ENCODE measurements at places on chromosomes 6 and 20.

GRCh38 chr6:32554116-32554965 lies 24.3 kb upstream of the HLA-DRB5 start:
- no peak for DNase-seq

DNA sequence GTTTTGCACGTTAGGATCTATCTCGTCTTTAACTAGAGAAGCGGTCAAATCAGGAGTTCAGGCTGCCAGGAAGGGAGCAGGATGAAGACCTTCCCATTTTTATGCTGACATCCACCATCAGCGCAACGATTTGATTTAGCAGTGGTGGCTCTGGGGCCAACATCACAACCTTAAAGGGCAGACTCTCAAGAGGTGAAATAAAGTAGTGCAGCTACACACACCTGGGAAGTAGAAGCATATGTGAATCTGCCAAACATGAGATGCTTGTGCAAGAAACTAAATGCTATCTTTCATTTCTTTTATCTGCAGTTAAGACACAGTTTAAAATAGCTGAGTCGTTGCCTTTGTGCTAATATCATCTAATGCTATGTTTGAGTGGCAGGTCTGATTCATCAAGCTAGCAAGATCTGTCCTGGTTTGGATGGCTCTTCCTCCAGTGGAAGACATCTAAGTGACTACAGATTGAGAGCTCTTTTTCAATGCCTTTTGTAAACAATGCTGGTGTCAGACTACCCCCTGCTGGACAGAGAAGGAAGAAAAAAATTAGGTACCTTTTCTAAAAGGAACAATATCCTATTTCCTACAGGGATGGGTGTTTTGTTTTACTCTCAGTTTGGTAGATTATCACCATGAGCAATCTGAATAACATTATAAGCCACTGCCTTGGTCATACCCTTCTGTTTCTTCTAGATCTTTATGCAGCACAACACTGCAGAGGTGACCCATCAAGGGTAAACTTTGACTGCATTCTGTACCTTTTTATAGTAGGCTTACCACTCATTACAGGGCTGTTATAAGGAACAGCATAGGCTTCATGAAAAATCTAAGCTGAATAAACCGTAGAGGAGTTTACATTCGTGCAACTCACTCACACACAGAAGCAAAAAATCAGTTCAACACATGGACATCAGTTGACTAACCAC lies 171.6 kb upstream of the FBXL4 start:
- DNase-seq = peak; percentile 32

DNA sequence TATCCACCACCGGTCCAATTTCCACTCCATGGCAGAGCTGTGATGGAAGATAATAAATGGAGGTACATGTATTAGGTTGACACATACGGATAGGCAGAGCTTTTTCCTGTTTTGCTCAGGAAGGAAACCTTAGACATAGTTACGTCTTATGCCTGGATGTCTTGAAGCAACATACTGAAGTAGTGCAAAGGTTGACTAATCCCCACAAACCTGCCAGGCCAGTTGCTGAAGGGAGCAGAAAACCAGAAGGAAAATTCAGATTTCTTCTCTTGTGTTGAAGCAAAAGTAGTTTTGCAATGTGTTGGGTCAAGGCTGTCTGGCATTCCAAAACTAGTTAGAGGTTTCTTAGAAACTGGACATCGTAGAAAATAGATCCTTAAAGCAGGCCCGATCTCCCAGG lies 68.7 kb downstream of the PHACTR1 start:
- no peak for DNase-seq

DNA sequence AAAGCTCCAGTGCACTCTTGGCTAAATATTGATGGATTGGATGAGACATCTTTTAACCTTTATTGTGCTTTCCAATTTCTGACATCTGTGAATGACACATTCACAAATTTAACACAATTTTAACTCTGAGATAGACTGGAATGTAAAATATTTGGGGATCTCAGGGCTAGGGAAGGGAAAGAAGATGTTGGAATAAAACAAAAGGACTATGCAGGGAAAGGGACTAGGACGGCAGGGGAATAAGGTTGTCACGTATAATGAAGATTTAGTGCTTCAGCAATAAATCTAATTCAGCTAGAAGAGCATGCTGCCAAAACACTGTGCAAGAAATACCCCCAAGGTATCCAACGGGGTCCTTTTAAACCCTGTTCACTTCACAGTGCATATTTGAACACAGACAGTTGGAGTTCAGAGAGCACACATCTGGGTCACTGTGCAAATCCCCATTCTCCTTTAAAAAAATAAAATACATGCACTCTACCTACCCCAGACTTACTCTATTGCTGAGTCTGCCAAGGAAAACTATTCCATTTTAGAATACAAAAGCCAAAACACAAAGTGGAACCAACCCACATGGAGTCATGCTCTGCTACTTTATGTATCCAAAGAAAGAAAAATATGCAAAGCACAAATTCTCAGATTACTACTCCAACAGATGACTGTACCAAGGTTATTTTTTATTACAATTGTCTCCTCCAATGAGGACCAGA lies 151.0 kb upstream of the RSPO3 start:
- no peak for DNase-seq
